ENCODE measurements at places on chromosomes 2 and 18.

- DNase-seq: no peak
Measured at GRCh38 chr2:232571026-232571474, 20.6 kb downstream of the EIF4E2 start.

DNA sequence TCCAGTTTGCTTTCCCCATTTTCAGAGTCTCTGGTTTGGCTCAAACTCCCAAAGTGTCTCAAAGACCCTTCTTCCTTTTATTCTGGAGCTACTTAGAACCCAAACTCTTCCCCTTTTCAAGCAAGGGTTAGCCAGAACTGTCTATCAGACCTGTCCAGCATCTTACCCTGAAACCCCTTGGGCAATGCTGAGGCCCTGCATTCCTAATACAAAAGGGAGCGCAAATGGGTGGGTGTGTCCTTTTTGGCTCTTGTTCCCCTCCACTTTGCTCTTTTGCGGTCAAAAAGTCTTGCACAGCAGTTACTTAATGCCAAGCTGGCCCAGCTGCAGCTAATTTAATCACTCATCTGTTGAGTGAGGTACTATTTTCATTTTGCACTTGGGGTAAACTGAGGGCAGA is 231.2 kb upstream of the FOSL2 start:
- DNase-seq: no peak

GRCh38 chr2:204145791-204146190 is 209.2 kb downstream of the ICOS start:
- DNase-seq: no peak

- no peak for DNase-seq
Measured at GRCh38 chr2:37366773-37367172, 22.3 kb downstream of the QPCT start.

- no peak for DNase-seq
Measured at GRCh38 chr18:58694720-58695468, 23.6 kb downstream of the MALT1 start.

- DNase-seq: no peak
Measured at GRCh38 chr2:23425338-23425871, 40.4 kb downstream of the KLHL29 start.

DNA sequence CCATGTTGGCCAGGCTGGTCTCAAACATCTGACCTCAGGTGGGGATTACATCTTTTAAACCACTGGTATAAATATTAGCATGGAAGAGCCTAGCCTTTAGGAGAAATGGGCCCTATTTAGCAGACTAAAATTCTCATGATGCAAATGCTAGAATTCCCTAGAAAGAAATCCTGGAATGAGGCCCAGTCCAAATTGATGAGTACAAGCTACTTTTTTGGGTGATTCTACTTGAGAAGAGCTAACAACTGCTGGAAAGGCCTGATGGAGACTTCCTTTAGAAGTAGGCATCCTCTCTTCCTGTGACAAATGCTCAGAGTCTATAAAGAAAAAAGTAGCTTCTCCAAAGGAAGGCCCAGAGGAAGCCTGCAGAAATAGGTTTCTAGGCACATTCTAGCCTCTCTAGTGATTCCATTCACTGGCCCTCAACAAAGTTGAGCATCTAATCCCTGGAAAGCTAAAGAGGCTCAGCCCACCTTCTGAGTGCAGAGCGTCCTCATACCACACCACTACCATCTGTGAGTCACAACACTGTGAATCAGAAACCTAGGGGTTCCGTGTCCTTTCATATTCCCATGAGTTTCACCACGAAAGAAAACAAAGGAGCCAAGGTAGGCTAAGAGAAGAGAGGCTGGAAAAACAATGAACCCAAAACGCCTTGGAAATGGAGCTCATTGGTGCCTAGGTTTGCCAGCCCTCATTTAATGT is 183.1 kb downstream of the C1D start:
- DNase-seq: no peak

GRCh38 chr2:45191976-45192375 is 182.7 kb upstream of the SIX2 start:
- no peak for DNase-seq

DNA sequence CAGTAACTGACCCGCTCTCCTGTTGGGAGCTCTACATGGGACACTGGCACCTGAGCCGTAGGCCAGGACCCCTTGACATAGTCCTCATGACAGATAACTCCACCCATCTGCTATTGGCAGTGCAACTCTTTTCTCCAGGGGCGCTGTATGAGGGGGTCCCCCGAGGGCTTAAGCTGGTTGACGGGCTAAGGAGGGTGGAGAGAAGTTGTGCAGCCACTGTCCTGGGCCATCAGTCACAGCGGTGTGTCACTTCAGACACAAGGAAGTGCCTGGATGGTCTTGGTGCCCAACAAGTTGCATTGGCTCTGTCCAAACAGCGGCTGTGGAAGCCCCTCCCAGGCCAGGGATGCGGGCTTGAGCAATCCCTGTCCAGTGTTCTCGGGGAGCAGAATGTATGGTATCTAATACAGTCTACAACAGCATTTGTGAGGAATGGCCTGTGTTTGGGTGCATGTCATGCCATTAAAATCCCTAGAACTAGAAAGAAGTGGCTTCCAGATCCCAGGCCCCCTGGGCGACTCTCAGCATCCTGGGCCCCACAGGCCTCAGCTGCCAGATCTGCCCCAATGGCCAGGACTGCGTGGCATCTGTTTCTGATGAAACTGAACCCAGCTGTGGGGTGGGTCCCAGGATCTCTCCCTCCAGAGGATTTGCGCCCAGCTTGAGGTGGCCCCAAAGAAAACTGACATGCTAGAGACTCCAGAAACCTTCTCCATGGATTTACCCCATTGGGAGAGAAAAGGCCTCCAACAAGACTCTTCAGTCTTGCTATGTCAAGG is 23.3 kb downstream of the TTC32 start:
- no peak for DNase-seq

GRCh38 chr2:217489145-217489960 is 513.4 kb downstream of the TNS1 start:
- no peak for DNase-seq

GRCh38 chr2:59896499-59897245 is 656.8 kb downstream of the BCL11A start:
- DNase-seq: no peak

DNA sequence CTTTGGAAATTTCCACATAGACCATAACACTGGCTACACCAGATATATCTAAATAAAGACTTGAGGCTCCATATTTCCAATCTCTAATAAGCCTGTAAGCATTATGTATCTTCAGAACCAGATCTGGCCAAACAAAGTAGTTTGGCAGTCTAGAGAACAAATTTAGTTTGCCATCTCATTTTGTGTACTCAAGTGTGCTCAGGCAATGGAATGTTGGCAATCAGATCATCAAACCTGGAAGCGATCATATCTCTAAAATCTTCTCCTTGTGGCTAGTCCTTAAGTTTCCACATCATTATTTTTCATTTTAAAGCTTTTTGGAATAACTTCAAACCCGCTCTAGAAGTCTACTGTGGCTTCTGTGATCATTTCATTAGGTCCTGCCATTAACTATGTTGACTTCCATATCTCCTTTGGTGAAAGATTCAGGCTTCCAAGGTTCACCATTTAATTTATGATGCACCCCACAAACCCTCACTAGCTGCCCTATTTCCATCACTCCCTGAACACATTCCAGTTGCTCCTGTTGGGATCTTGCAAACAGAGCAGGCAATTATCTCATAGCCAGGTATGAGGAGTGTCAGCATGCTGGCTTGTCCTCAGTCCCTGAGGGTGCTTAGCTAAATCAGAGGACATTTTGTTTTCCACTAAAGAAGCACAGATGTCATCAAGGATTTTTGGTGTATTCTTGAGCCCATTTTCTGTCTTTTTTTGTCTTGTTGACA is 46.2 kb downstream of the WDR75 start:
- no peak for DNase-seq

DNA sequence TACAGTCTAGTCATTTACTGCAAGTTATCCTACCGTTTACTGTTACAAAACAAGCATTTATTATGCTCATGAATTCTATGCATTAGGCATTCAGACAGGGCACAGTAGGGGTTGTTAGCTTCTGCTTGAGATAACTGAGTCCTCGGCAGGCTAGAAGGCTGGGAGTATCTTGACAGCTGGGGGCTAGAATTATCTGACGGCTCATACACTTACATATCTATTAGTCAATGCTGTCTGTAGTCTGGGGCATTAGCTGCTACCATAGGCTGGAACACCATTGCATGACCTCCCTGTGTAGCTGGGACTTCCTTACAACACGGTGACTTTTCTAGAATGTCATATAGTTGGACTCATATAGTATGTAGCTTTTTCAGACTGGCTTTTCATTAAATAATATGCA is 61.9 kb upstream of the ALK start:
- no peak for DNase-seq

DNA sequence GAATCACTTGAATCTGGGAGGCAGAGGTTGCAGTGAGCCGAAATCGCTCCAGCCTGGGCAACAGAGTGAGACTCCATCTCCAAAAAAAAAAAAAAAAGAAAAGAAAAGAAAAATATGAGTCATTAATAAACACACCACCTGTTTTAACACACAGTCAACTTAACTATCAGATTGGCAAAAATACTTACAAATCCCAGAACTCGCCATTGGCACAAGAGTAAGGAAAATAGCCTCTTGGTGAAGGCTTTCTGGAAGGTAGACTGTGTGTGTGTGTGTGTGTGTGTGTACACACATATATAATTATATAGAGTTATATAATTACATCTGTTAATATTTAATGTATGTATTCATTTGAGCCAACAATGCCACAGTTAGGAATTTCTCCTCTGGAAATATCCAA is 63.7 kb upstream of the UXS1 start:
- no peak for DNase-seq

- DNase-seq: no peak
Measured at GRCh38 chr18:48762836-48763718, 187.7 kb downstream of the SMAD7 start.

DNA sequence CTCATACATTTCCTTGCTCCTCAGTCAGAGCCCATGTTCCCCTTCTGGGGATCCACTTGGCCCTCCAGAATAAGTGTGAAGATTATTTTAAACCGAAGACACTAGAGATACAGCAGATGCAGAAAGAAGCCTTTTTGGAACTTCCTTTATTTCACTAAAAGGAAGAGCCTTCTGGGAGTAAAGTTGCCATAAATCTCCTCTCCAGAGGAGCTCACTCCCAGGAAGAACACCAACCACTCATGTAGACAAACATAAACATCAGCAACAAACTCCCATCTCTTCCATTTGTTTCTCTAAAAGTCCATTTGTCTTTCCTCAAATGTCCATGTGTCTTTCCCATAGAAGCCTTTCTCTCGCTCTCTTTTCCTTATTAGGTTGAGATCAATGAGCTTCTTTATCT is 62.4 kb upstream of the MSH6 start:
- DNase-seq: no peak

DNA sequence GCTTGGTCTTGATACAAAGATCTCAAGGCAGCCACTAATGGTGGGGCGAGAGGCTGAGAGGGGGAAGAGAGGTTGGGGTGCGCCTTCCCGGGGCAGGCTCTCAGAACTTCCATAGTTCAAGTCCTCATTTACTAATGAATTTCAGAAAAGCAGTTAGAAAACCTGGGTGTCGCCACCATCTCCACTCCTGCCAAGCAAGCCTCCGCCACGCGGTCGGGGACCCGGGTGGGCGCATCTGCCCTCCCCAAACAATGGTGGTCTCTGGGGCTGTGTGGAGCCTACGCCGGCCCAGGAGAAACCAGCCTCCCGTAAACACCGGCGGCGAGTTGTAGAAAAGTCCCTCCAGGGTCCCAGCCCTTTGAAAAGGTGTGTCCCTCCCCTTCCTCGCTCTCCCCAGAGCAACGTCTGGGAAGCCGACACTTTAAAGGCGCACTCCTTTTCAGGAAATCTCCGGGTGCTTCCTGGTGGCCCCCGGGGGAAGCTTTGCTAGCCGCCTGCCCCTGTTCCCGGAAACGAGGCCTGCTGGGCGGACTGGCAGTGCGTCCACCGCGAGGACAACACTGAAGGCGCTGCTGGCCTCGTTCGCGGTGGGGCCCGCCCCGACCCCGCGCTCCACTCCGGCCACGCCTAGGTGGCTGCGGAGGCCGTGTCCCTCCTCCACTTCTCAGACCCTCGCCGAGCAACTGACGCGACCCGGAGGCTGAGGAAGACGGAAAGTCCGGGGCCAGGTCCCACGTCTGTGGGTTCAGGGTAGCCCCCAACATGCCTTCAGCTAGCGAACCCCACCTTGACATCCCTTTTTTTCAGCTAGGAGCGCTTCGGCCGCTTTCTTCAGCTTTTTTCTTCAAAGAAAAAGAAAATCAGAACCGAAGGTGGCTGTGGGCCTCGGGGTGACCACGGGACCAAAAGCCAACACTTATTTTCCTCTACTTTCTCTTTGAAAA is 16.8 kb downstream of the EVX2 start:
- no peak for DNase-seq

DNA sequence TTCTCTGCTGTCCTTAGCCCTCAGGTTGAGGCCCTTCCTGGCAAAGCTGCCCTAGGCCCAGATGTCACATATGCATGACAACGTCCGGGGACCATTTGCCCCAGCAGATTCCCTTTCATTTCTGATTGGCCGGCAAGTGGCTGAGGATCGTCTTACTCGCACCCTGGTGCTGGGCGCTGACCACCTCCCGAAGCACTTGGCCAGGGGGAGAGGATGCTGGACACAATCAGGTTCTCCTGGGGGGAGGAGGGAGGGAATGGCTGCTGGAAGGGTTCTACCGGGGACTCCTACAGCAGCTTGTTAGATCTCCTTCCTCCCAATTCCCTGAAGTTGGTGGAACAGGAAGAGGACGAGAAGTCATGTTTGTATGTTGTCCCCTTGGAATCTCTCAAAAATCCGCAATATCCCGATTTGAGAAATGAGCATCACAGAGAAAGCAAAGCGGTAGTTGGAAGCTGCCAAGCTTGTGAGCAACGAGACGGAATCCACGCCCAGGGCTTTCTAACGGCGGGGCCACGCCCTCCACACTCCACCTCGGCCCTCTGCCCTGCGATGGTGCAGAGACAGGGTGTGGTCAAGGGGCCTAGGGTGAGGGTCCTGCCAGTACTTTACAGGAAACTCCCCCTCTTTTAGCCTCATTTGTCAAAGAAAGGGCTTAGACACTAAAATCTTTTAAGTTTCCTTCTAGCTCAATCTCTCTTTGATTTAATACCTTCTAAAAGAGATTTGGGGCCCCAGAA is 61.8 kb upstream of the YWHAQ start:
- DNase-seq: no peak

DNA sequence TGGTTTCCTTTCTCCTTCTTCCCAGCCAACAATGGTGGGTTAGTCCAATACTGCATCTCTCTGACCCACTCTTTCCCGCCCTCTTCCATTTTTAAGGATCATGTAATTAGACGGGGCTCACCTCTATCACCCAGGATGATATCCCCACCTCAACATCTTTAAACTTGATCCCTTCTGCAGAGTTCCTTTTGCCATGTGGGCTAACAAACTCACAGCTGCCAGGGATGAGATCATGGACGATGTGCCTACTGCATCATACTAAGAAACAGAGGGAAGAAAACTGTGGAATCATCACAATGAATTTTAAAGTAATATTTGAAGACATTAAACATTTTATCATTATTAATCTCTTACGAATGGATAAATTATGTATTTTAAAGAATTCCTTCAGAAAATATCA is 183.5 kb downstream of the RDH14 start:
- no peak for DNase-seq

- DNase-seq: no peak
Measured at GRCh38 chr18:56112984-56113383, 525.0 kb upstream of the TCF4 start.

Measured in cerebellar nuclear complex (tissue), 1 donor.